ENCODE measurements at places on chromosomes 7 and 10.

- no peak for DNase-seq
Observed at GRCh38 chr7:47704936-47705335, 123.0 kb upstream of the TNS3 start.

GRCh38 chr10:7317786-7318446 is 92.9 kb downstream of the SFMBT2 start:
- no peak for DNase-seq

DNA sequence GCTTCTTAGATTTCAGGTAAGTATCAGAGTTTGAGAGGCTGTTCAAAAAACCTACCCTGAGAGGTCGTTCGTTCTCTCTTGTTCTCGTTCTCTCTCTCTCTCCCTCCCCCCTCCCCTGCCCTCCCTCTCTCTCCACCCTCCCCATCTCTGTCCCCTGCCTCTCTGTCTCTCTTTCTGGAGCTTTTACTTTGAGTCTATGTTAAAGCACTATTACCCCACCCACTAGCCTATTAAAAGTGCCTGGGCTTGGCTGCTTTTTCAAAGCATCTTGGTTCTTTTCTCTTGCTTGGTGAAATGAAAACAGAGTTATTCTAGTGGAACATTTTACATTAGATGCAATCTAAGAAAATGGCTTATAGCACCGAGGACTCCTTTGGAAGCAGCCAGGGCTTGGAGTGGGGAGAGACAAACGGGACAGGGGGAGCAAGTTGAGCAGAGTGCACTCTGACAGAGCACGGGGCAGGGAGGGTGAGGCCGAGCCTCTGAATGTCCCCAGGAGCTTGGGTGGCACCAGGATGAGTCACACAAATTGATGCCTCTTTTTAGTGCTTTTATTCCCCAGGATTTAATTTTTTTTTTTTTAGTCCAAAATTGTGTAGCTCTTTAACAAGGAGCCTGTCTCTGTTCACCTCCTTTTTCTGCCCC is 134.3 kb downstream of the CFAP58 start:
- DNase-seq, result no peak

GRCh38 chr10:4816966-4817365 is 9.0 kb upstream of the AKR1E2 start:
- no peak for DNase-seq

DNA sequence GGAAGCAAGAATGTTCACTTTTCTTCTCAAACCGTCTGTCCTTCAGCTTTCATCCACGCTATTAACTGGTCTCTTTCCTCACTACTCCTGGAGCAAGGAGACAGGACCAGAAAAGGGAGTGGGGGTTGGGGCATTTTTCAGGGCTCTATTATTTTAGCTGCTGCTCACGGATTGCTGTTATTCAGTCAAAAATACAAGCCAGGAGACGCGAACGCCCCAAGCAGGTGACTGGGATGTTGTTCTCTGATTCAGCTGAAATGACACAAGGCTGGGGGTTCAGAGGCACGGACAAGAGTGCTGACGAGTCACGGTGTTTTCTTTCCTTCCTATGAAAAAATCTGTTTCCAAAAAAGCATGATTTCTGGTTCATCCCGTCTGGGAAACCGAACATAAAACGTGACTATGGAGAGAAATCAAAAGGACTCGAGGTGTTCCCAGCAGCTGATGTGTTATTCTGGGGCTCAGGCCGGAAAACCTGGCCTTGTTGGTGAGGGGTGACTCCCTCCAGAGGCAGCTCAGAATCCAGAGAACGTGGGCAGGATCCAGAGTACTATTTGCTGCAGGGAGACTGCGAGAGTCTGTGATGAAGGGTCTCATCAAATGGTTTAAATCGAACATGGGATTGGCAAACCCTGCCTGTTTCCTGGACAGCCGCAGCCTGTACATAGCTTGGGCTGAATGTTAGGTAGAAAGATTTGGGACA is 3.5 kb upstream of the INHBA start:
- DNase-seq, result no peak

DNA sequence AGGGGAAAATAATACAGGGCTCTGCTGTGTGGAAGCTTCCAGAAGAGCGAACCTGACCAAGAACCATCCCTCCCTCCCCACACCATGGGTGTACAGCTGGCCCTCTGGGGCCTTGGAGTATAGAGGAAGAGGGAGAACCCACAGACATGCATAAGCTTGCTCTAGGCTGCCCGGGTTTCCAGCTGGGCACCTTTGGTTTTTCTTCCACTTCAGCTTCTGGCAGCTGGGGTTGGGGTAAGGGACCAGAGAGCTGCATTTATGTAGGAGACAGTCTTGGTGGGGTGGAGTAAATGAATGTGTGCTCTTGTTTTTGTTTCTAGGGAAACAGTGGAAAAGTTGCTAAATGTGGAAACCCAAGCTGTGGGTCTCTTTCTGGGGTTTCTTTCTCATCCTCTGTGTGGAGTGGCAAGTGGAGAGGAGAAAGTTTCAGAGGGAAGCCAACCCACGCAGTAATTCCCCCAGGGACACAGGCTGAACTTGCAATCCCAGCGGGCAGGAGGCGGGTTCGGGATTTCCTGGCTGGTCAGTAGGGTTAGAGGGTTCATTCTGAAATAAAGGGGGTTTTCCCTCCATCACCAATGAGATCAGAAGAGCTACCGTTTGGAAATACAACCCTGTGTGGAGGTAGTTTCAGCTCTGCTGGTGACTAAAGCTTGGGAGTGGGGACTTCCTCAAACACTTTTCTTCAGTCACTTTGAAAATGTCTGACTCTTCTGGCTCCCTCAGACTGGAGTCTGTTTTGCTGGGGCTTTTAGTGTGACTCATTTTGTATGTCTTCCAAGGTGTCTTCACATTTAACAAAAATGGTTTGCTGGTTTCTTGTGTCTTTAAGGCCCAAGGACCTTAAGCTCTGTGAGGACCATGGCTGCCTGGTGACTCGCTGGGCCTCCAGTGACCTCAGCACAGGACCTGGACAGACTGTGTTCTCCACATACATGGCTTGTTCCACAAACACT is 22.2 kb upstream of the SRGN start:
- no peak for DNase-seq

GRCh38 chr7:20306180-20306946 is 24.3 kb upstream of the ITGB8 start:
- no peak for DNase-seq

DNA sequence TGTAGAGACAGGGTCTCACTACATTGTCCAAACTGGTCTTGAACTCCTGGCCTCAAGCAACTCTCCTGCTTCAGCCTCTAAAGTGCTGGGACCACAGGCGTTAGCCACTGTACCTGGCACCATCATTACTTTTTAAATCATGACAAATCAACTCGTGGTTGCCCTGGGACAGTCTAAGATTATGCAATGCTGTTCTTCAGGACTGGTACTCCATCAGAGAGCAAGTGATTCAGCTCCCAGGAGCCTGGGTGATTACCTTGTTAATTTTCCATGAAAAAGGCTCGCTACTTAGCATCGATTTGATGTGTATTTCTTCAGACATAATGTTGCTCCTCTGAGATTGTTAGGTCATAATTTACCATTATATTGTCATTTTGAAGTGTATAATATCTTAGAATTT is 158.9 kb upstream of the STEAP4 start:
- no peak for DNase-seq

GRCh38 chr7:90613088-90613498 is 17.0 kb downstream of the CDK14 start:
- DNase-seq, result no peak

DNA sequence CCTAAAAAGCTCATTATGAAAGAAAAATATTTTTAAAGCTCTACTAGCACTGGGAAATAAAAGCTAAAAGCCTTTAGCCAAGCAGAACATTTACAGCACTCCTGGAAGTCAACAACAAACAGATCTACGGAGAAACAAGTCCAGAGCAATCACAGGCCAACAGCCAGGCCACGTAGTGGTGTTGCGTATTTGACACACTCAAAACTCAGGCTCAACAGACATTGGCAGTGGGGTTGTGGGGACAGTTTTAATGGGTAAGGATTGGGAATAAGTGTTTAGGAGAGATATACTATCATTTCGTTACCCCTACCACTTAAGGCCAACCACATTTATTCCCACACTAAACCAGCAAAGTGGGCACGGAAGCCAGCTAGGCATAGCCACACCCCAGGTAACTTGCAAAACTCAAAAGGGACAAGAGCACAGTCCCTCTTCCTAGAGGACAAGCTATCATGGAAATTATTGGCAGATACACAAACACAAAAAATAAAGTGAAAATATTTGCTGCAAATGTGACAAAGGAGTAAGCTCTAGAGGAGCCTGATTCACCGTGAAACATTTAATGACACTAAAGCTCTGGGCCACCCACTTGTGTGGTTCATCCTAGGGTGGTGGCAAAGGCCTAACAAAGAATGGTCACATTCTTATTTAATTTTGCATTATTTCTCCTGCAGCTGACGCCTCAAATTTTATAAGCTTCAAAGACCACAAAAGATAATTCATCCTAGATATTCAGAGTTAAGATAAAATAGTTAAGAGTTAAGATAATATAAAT is 498.2 kb downstream of the TNS3 start:
- no peak for DNase-seq

GRCh38 chr7:106693677-106694353 is 32.9 kb upstream of the CCDC71L start:
- DNase-seq, result no peak

GRCh38 chr10:10193848-10194247 is 823.8 kb upstream of the CELF2 start:
- no peak for DNase-seq

- DNase-seq, result no peak
Observed at GRCh38 chr10:44995581-44995913, 5.2 kb upstream of the ZNF22 start.

GRCh38 chr7:28136885-28137284 is 43.7 kb downstream of the JAZF1 start:
- no peak for DNase-seq

GRCh38 chr10:87715552-87716347 is 56.1 kb downstream of the PAPSS2 start:
- DNase-seq, result no peak

Measured in ovary (tissue), 10 donors.